ENCODE measurements at places on chromosomes 3 and 15.

GRCh38 chr3:142975316-142975995, 12.0 kb upstream of the PAQR9 start:
- DNase-seq, result no peak

DNA sequence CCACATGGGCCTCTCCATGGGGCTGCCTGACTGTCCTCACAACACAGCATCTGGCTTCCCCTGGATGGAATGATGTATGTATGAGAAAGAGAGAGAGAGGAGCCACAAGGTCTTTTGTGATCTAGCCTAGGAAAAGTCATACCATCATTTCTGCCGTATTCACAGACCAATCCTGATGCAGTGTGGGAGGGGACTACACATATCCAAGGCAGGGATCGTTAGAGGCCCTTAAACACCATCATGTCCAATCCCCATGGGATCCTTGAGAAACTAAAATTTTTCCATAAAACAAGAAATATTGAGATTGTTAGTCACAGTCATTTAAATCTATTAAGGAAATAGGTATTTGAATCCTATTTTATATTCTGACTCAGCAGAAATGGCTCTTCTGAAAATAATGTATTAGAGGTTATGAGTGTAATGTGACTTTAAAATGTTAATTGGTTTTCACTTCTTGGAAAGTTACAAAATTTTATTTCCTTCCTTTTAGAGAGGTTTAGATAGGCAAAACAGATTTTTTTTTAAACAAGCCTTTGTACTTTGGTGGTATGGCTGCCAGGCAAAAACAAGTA, 65.1 kb upstream of the TSC22D2 start:
- no peak for DNase-seq

- no peak for DNase-seq
Measured at GRCh38 chr3:69941037-69941436, 58.5 kb upstream of the SAMMSON start.

GRCh38 chr3:50237133-50237651, 1.2 kb downstream of the GNAI2 start:
- DNase-seq, result no peak

DNA sequence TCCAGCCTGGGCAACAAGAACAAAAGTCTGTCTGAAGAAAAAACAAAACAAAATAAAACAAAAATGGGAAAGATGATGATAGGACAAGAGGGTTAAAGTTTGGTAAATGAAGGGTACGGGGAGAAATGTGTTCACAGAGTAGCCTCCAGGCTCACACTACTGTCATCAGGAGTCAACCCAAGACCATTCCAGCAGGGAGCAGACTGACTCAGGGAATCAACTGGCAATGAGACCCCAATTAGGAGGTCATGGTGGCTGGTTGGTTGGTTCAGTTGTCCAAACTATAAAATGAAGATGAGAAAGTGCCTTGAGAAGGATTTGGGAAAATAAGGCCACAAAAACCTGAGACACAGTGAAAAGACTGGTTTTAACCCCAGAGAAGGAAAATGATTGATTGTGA, 51.8 kb downstream of the KLHL6 start:
- no peak for DNase-seq

DNA sequence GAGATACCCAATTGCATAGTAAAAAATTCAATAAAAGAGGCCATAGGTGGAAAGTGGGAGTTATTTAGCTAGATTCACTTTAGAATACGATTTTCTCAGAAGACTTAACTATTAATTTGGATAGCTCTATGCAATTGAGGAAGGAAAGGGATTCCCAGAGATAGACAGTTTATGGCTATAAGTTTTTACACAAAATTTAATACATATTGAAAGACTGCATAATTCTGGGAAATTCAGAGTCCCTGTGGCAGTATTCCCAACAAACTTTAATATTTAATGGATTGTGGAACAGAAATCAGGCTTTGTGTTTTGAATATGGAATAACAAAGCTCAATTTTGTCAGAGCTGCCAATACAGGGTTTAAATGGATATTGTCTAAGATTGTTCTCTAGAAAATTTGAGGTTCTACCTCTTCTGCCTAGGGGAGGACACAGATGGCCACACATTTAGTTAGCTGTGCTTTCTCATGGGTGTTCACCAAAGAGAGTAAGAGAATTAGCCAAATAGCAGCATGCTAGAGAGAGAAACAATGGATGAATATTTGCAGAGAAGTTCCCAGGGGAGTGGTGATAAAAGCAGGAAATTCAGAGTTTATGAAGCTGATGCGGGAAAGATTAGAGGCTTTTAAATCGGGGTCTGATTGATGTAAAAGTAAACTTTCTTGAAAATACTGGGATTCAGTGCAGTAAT, 8.5 kb downstream of the ISL2 start:
- no peak for DNase-seq

DNA sequence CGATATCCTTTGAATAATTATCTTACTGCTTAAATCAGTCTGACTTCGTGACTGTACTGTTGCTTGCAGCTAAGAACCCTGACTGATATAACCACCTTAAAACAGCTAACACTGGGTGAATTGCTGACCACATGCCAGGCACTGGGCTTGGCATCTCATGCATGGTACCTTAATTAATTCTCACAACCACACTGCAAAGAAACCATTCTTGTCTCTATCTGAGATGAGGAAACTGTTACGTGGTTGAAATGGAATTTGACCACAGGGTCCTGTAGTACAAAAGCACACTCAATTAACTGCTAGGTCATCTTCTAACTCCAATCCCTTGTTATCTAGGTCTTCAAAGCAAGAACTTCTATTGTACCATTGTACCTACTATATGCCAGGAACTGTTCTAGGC, 92.7 kb upstream of the PRICKLE2 start:
- DNase-seq, result no peak

DNA sequence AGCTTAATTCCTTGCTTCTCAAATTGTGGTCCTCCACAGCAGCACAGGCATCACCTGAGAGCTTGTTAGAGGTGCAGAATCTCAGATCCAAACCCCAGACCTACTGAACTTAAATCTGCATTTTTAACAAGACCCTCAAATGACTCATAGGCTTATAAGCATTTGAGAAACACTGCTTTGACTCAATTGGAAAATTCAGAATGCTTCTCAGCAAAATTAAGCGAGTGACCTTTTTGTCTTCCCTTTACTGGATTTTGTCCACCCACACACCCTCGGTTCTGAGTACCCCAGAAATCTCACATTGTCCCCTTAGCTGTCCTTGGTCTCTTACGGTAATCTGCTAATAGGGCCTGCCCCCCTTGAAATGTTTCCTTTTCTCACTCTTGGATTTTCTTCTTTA, 17.9 kb downstream of the CD80 start:
- DNase-seq, result no peak

DNA sequence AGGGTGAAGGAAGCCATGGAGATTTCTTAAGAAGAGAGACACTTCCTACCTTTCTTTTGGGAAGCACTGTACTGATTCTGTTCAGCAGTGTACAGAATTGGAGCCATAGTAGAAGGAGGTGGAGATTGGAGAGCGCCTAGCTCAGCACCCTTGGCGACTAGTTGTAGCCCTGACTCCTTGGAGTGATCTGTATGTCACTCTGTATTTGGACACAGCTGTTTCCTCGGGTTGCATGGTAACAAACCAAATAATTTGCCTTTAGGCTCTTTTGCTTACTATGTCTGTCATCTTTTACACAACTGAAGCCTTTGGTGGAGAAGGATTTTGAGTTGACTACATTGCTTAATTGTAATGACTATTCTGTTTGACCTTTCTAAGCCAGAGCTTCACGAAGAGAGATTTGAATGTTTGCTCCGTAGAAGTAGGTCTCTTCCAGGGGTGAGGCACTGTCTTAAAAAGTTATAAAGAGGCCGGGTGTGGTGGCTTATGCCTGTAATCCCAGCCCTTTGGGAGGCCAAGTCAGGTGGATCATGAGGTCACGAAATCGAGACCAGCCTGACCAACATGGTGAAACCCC, 77.1 kb downstream of the AKAP13 start:
- DNase-seq, result no peak

- DNase-seq, result no peak
Measured at GRCh38 chr3:161950318-161950868, 453.8 kb downstream of the OTOL1 start.

GRCh38 chr15:78855746-78856145, 16.9 kb upstream of the MORF4L1 start:
- no peak for DNase-seq

GRCh38 chr15:52104532-52105004, 8.0 kb downstream of the BCL2L10 start:
- DNase-seq, result no peak

DNA sequence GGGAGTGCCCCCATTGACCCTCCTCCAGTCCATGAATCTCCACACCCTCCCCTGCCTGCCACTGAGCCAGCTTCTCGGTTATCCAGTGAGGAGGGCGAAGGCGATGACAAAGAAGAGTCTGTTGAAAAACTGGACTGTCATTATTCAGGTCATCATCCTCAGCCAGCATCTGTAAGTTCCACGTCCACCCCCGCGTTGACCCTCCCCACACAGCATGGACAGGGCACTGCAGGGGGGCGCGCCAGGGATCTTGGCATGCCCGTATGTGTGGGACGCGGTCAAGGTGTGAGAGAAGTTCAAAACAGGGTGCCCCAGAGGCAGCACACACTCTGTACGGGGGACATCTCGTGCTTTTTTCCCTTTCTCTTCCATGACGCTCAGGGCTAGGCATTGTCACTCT, 33.1 kb downstream of the PSMD6 start:
- no peak for DNase-seq

DNA sequence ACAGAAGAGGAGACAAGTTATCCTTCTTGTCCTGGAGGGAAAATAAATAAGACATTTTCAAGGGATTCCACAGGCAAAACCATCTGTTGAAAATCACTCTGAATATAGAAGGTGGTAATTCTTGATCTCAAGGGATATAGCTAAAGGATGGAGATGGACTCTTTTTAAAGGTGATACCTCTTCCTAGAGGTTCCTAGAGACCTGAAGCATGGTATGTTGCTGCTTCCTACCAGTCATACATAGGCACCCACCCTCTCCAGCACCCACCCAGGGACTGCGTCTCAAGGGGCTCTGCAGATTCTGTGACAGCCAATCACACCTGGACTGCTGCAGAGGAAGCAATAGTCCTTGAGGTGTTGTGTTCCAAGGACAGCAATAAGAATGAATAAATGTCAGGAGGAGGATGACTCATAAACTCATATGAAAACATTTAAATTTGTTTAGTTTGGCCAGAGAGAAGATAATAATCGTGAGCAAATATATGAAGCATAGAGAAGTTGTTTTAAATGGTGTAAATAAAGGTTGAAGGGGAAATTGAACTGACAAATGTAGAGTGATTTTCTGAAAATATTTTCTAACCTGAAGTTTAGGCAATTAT, 741.6 kb upstream of the CBLB start:
- no peak for DNase-seq

DNA sequence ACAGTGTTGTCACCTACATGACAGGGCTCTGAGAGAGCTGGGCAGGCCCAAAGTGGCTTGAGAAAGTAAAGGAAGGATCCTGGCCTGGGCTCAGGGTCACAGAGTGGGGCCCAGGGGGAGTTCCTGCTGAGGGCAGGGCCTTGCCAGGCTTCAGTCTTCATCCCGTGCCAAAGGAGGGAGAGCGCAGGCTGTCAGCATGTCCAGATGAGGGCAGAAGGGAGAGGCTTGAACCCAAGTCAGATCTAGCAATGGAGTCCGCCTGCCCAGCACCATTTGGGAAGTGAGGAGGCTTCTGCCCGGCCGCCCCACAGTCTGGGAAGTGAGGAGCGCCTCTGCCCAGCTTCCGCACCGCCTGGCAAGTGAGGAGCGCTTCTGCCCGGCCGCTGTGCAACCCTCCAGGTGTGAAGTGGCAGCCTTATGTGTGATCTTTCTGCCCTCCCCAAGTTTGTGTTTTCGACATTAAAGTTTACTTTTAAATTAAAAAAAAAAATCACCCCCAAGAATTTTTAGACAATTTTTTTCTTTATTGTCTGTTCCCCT, 303.6 kb upstream of the PROK2 start:
- DNase-seq, result no peak

DNA sequence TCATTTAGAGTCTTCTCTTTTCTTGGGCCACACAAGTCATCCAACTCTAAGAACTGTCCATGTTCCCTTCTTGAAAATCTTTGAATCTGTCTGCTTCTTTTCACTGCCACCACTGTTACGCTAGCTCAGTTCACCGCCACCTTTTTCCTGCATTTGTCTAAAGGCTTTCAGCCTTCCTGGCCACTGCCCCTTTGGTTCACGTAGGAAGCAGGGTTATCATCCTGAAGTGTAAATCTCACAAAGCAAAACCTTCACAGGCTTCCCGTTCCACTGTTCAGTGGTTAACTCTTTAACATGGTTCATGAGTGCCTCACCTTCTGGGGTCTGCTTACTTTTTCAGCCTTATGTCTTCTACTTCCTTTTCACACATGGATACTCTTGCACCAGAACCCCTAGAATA, 26.3 kb upstream of the CCDC39 start:
- no peak for DNase-seq

GRCh38 chr15:56815247-56815646, 81.9 kb upstream of the ZNF280D start:
- DNase-seq, result no peak

DNA sequence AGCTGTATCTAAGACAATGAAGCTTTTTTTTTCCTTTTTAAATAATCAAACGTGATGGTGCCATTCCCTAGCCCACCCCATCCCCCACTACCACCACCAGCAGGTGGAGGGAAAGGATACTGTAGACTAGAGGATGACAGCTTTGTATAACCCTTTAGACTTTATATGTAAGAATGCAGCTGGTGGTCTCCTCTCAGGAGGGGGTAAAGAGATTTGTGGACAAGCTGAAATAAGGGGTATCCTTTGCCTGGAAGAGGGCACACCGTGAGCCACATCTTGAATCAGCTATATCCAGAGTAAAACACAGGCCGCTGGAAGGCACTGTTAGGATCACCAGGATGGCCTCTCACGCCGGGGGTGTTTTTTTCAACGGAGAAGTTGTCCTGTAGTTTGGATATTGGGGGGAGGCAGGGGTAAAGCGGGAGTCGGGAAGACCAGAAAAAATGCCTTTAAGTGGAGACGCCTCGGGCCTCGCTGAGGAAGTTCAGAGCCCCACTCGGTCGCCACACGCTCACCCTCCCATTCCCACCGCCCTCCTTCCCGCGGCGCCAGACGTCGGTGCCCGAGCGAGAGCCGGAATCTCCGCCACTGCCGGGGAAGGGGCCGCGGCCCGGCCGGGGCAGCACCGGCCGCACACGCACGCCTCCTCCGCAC, 986 bp downstream of the KPNA4 start:
- DNase-seq, result no peak

DNA sequence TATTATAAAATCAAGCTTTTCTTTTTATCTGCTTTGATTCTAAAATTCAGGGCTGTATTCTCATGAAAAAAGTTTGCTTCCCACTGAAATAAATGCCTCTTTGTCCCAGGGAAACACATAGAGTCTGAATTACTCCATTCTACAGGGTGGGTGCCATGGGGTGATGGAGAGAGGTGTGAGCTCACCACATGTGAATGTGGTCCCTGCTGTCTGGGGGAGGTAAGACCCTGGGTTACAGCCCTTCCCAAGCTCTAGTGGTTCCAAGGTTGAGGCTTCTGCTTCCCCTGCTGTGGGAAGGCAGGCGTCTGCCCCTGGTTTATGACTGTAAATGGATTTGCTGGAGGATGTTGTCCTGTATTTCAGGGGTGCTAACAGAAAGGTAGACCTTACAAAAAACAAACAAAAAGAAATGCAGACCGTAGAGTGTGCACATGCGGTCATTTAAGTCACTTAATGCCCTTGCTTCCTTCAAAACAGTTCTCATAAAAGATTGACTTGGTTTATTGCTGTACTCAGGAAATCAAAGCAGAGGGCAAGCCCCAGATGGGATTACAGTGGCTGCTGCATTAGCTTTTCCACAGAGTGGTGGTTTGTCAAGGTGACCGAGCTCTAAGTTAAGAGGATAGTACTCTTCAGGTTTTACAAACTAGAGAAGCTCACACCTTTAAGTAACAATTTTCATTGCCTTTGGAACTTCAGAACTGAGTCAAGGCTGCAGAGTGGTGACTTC, 49.2 kb downstream of the CTDSPL start:
- DNase-seq, result no peak
